ENCODE measurements at places on chromosomes 13 and 19. TPM values are rescaled to one million over a fixed set of nuclear protein-coding genes. Genes with fewer than 3 reads are reported as not detected.

Gene SHISA2
- total RNA-seq = not detected

- H3K27ac ChIP-seq = no peak overlapping the region
- H3K36me3 ChIP-seq = peaks cover 32% of the 10 kb centered on the region
- no peaks in the 10 kb centered on the region for H3K27me3 ChIP-seq
- no peak for DNase-seq
- H3K4me3 ChIP-seq = no peak overlapping the region
Observed at GRCh38 chr13:43061496-43062280, 38.3 kb downstream of the DNAJC15 start.

DNA sequence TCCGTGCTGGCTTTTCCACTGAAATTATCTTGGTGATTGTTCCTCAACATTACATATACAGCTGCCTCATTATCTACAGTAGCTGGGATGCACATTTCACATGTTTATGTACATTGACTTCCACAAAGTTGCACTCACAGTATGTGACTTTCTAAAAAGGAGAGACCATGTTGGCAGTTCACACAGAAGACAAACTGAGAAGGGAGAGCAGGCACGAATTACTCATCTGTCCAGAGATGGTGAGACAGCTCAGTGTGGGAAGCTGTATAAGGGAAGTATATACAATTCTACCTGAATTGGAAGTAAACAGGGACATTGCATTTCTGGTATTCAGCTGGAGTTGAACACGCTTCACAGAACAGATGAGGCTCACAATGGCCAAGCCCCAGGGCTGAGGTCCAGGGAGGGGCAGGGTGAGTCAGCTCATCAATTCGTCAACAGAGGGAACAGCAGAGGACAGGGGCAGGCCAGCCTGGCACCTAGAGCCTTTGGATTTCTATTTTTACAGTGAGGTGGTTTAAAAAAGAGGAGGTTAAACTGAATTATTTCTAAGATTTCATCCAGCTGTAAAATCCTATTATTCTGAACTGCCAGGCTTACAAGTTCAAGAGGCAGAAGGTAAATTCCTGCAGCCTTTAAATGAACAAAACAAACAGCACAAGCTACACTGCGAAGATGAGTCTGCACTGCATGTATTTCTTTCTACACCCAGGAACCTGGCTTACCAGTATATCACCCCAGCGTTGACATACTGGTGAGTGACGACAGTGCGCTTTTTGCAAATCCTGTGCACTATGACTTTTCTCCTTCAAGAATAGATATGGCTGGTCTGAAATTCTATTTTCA is 9.8 kb downstream of the PARP4 start:
- H3K4me3 ChIP-seq = no peak overlapping the region
- H3K36me3 ChIP-seq = peaks cover 58% of the 10 kb centered on the region
- no peak overlapping the region for H3K27ac ChIP-seq
- DNase-seq = no peak

GRCh38 chr13:65803530-65804392 is 1426.4 kb downstream of the PCDH9 start:
- H3K36me3 ChIP-seq = no peaks in the 10 kb centered on the region
- H3K27me3 ChIP-seq = no peaks in the 10 kb centered on the region
- H3K4me3 ChIP-seq = no peak overlapping the region
- H3K4me1 ChIP-seq = no peaks in the 10 kb centered on the region
- no peak for DNase-seq
- H3K27ac ChIP-seq = no peak overlapping the region

DNA sequence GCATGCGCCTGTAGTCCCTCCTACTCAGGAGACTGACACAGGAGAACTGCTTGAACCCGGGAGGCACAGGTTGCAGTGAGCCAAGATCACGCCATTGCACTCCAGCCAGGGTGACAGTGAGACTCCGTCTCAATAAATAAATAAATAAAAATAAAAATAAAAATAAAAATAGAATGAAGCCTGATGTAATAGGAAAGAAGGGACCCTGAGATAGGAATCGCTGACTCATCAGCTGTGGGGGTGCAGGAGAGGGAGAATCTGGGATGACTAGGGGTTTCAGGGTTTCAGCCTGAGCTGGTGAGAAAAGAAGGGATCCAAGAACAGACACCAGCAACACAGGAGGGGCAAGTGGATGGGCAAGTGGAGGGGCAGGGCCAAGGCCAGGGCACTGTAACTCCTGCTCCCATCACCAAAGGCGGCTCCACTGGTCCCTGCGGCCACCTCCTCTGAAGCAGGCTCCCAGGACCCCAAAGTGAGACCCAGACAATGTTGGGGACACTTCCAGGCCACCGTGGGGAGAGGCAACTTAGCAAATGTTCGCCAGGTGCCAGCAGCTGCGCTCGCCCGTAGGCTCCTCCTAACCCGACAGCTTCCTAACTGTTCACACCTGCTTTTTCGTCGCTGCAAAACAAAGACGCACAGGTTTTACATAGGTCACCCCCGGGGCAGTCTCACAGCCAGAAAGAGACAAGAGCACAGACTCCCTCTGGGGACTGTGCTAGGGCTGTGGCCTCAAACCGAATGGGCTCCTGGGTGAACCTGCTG is 1.2 kb downstream of the HAUS8 start:
- H3K27ac ChIP-seq = peak overlapping the region; percentile 97
- peak; percentile 28 for DNase-seq
- no peaks in the 10 kb centered on the region for H3K27me3 ChIP-seq

Gene MIER2
- total RNA-seq = 15.0 TPM

DNA sequence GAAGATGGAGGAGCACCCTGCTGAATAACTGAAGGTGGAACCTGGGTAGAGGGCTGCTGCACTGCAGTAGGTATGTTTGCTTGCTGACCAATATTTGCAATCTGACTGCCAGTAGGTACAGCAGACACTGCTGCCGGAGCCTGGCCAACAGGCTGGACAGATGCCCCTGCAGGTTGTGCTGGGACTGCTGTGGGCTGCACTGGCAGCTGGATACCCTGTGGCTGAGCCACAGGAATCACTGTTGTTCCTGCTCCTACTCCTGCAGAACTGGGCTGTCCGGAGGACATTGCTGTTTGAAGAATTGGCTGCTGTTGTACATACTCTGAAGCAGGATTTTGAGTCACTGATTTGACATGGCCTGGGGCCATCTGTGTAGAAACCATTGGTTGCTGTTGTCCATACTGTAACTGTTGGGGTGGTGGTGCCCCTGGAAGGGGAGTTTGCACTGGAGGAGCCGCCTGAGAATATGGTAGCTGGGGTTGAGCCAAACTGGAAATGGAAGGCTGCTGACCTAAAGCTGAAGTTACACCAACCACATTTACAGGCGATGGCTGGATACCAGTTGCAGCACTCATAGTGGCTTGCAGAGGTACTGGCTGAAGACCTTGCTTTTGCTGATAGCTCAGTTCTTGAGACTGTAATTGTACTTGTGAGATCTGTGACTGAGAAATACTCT is 2.2 kb downstream of the TSC22D1 start:
- H3K36me3 ChIP-seq = peaks cover 2% of the 10 kb centered on the region
- peaks cover 29% of the 10 kb centered on the region for H3K4me1 ChIP-seq
- no peak overlapping the region for H3K27ac ChIP-seq
- H3K27me3 ChIP-seq = peaks cover 3% of the 10 kb centered on the region
- H3K4me3 ChIP-seq = no peak overlapping the region
- no peak for DNase-seq

- peaks cover 42% of the 10 kb centered on the region for H3K36me3 ChIP-seq
- H3K27me3 ChIP-seq = no peaks in the 10 kb centered on the region
- peaks cover 21% of the 10 kb centered on the region for H3K4me1 ChIP-seq
- DNase-seq = no peak
- no peak overlapping the region for H3K27ac ChIP-seq
Observed at GRCh38 chr19:8397271-8397670, 7.1 kb downstream of the RAB11B start.

Gene ANO8
- total RNA-seq = 2.1 TPM

- peaks cover 60% of the 10 kb centered on the region for H3K4me1 ChIP-seq
- H3K36me3 ChIP-seq = no peaks in the 10 kb centered on the region
- peak overlapping the region; percentile 86 for H3K27ac ChIP-seq
- no peak for DNase-seq
Observed at GRCh38 chr13:50366488-50367174, 351.4 kb downstream of the KCNRG start.

GRCh38 chr13:24064371-24064770 is 96.1 kb upstream of the SPATA13 start:
- H3K4me3 ChIP-seq = no peak overlapping the region
- H3K27ac ChIP-seq = no peak overlapping the region
- peaks cover 9% of the 10 kb centered on the region for H3K27me3 ChIP-seq
- no peaks in the 10 kb centered on the region for H3K36me3 ChIP-seq
- H3K4me1 ChIP-seq = peaks cover 5% of the 10 kb centered on the region

Gene CYP4F2
- not detected for total RNA-seq

Gene UBE2L5
- total RNA-seq = 0.42 TPM

Gene GPR4
- total RNA-seq = not detected

Gene ZNF99
- total RNA-seq = 0.07 TPM

DNA sequence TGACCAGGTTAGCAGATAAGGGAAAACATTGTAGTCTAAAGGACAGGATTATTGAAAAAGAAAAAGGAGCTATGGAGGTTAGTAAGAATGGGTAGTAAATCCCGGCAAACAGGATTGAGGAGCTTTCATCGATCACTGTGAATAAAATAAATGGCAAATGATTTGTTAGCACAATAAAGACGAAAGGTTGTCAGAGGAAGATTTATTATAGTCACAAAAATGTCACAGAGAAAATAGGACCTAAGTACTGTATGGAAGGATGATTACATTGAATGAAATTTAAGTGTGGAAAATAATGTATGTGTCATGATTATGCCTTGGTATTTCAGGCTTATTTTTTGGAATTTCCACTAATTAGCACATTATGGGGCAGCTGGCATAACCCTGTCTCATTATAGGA is 519.2 kb upstream of the SLITRK6 start:
- no peaks in the 10 kb centered on the region for H3K27me3 ChIP-seq
- no peak for DNase-seq
- H3K36me3 ChIP-seq = no peaks in the 10 kb centered on the region
- no peak overlapping the region for H3K4me3 ChIP-seq
- H3K4me1 ChIP-seq = no peaks in the 10 kb centered on the region

Gene ADAT3
- total RNA-seq = 14.1 TPM

DNA sequence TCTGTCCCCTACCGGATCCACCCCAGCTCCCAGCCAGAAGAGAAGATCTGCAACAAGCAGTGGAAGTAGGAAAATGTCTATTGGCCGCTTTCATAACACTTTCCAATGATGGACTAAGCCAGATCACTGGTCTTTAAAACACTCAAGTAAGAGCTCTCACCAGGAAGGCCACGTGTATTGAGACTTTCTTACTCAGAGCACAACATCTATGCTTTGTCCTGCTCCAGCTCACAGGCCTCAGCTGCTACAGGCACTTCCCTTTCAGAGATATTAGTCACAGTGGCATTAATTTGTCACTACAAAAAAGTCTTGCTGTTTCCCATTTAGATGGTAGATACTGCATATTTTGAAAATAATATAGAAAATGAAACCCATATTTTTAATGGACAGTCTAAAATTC is 164.2 kb downstream of the ABCC4 start:
- H3K27ac ChIP-seq = no peak overlapping the region
- H3K4me1 ChIP-seq = no peaks in the 10 kb centered on the region
- no peaks in the 10 kb centered on the region for H3K27me3 ChIP-seq
- DNase-seq = no peak

- no peaks in the 10 kb centered on the region for H3K36me3 ChIP-seq
- no peak overlapping the region for H3K4me3 ChIP-seq
- H3K4me1 ChIP-seq = no peaks in the 10 kb centered on the region
- no peak overlapping the region for H3K27ac ChIP-seq
- peaks cover 6% of the 10 kb centered on the region for H3K27me3 ChIP-seq
Observed at GRCh38 chr13:26500618-26501320, 56.7 kb upstream of the WASF3 start.

DNA sequence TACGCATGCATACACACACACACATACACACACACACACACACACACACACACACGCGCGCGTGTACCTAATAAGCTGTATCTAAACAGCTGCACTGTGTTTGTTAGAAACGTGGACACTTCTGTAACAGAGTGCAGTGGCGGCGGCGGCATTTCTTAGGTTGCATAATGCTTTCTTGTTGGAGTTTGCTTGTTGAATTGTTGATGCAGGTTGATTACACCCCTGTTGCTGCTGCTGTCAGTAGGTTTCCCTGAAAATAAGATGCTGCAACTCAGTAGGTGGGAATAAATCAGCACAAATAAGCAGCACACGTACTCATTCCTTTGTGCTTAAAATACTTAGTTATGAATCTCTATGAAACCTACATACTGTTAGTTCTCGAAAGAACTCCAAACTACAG is 479.2 kb downstream of the LIG4 start:
- no peaks in the 10 kb centered on the region for H3K27me3 ChIP-seq
- H3K4me3 ChIP-seq = no peak overlapping the region
- no peak for DNase-seq
- H3K36me3 ChIP-seq = no peaks in the 10 kb centered on the region

Gene MBD3L3
- total RNA-seq = not detected

GRCh38 chr19:3518255-3518654 is 12.1 kb downstream of the FZR1 start:
- DNase-seq = no peak
- no peak overlapping the region for H3K4me3 ChIP-seq
- peaks cover 53% of the 10 kb centered on the region for H3K4me1 ChIP-seq
- peaks cover 24% of the 10 kb centered on the region for H3K36me3 ChIP-seq
- H3K27ac ChIP-seq = peak overlapping the region; percentile 50

Gene S1PR4
- 27.3 TPM for total RNA-seq

Gene MAST1
- total RNA-seq = 0.20 TPM

GRCh38 chr13:36998624-36999041 is 507 bp downstream of the ALG5 start:
- H3K27me3 ChIP-seq = no peaks in the 10 kb centered on the region
- DNase-seq = peak; percentile 23
- H3K27ac ChIP-seq = peak overlapping the region; percentile 100
- peak overlapping the region; percentile 99 for H3K4me3 ChIP-seq
- peaks cover 35% of the 10 kb centered on the region for H3K4me1 ChIP-seq
- H3K36me3 ChIP-seq = peaks cover 46% of the 10 kb centered on the region

Gene MISP3
- 0.18 TPM for total RNA-seq

Gene DHPS
- 160 TPM for total RNA-seq

DNA sequence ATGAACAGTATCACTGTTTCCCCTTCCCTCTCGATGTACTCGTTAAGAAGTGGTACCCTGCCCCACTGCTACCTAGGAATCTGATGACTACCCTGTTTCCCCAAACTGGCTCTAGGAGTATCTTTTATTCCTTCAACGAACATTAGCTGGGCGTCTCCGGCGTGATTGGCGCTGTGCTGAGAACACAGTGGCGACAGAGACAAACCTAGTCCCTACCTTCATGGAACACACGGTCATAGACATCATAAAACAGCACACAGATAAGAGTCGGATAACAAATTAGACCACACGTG is 730 bp downstream of the SYMPK start:
- peaks cover 19% of the 10 kb centered on the region for H3K27me3 ChIP-seq
- H3K27ac ChIP-seq = peak overlapping the region; percentile 96
- H3K4me3 ChIP-seq = peak overlapping the region; percentile 96

Data from activated B cell treated with CpG ODN at 0.5 μM for 24 hours (primary cell).